Activated CD4-positive, alpha-beta T cell treated with anti-CD3 and anti-CD28 coated beads, Interleukin-2, amount 50 U/mL, for 48 hours (primary cell): ENCODE measurements at places on chromosomes 16 and 17.

DNA sequence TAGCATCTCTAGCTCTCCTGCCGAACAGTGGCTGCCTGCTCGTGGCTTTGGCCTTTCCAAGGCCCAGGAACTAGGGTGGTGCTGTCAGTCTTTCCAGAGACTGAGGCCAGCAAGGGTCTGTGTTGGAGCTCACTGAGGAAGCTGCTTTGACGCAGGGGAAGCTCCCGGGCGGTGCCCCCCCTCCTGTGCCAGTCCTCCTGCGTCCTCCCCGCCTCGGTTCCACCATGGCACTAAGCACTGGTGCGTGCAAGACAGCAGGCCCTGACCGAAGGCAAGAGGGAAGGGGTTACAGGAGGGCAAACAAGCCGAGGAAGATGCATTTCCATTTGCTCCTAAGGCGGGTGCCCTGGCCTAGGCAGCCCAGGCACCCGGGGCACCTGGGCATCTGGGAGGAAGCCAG lies 4.5 kb downstream of the CYB561 start:
- DNase-seq: no peak

DNA sequence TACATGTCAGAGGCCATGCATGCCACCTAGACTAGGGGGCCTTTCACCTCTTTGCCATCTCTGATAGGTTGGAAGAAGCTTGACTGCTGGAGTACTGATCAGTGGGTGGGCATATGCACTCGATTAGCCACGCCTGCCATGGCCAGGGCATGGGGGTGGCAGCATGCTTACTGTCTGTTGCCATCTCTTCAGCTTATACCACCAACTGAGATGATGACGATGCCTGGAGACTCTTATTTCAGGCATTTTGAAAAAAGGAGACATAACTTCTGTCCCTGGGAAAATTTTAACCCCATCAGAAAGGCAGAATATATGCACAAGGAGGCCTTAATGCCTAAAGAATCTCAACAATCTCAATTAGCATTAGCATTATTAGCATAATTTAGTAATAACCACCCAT lies 60.8 kb downstream of the MSI2 start:
- no peak for DNase-seq

GRCh38 chr16:49789616-49790015 lies 66.3 kb downstream of the ZNF423 start:
- no peak for DNase-seq

DNA sequence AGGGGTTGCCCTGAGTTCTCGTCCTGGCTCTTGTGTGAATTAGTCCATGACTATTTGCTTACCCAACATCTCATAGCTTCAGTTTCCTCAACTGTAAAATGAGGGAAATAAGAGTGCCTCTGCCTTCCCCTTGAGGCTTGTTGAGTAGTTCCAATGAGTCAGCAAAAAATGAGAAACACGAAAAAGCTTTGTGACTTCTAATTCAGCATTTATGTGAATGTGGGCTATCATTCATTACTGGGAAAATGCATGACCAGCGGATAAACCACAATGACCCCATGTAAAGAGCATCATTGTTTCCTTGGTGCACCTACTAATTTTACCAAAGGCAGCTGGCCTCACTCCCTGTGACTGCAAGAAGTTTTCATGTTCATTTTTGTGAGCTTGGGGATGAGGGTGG lies 374.6 kb upstream of the HSBP1 start:
- no peak for DNase-seq

GRCh38 chr16:56551796-56552738 lies 12.8 kb upstream of the MT4 start:
- no peak for DNase-seq

DNA sequence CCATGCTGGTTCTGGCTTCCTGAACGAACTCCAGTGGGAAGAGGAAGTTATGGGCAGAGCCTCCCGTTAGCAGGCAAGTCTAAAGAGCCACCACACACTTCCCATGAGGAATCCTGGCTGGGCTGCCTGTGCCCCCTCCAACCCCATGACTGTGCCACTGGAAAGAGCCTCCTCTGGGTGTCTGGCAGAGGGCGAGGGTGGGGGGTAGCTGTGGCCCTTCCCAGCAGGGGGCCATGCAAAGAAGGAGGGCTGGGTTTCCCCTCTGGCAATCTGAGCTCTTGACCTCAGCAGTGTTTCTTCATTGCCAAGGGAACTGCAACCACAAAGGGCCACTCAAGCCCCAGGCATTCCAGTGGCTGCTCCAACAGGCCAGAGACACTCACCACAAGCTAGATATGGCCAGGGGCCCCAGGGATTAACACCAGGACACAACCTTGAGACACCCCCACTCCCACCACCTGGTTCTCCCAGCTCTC lies 1.7 kb upstream of the RRAD start:
- DNase-seq: no peak

- no peak for DNase-seq
Observed at GRCh38 chr16:58842746-58843145, 108.6 kb upstream of the GOT2 start.

DNA sequence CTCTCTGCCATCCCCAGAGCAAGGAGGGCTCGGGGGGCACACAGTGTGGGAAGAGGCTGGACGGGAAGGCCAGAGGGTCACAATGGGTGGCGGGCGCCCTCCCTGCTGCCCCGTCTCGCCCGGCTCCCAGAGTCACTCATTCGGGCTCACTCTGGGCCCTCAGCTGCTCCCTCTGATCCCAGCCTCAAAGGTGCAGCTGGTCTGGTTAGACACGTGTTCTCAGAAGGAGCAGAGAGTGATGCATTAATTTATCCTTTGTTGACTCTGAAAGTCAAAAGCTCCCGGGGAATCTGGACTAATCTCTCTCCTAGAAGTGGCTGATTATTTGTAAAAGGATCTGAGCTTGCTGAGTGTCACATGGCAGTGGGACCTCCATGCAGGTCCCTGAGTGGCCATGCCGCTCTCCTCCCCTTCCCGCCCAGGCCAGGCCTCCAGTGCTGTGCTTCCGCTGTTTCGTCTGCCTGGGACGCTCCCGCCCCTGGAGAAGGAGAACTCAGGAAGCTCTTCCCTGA lies 87.5 kb downstream of the SEC14L1 start:
- no peak for DNase-seq

DNA sequence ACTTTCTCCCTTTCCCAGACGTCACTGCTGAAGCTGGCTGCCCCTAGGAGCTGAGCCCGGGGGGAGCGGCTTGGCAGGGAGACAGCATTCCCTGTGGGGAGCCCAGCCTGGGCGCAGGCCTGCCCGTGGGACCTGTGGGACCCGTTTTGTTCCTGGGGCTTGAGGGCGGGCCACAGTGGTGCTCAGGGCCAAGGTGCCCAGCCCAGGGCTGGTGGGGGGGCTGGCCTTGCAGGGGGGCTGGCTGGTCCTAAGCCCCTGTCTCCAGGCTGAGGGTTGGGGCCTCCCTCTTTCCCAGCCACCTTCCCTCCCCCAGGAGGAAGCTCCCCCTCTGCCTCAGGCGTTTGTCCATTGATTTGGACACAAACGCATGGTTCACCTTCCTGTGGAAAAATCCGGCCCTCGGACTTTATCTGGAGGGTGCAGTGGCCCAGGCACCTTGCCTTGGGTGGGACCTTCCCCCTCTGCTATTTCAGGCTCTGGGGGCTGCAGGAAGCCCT lies 4.4 kb downstream of the NHERF2 start:
- DNase-seq: no peak

DNA sequence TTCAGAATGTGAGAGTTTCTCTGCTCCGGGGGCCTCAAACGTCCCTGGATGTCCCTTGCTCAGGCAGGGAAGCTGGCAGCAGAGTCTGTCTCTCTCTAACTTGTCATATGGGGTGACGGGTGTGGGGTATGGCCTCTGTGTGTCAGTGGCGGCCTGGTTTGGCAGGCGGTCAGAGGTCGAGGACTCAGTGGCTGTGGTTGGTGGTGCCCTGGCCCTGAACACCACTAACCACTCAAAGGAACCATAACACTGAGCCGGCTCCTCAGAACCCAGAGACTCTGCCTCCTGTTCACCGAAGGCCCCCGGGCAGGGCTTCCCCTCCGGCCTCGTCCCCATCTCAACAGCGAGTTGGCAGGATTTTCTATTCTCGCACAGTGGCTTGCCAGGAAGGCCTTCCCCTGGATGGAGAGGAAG lies 677 bp downstream of the P2RX1 start:
- DNase-seq: no peak

DNA sequence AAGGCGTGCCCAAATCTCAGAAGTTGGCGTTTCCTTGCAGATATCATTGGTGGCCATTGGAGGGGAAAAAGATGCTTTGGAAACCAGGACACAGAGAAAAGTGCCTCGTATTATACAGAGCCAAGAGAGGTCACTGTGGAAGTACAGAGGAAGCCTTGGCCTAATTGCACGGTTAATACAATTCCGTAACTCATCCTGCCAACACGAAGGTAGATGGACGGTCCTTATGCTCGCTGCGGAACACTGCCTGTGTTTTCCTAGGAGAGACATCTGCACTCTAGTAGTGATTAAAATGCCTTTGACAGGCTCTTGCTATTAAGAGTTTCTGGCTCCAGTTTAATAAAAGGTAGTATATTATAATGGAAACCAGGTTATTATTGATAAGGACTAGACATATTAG lies 536.4 kb downstream of the WWOX start:
- DNase-seq: no peak

GRCh38 chr16:72635104-72635503 lies 412.8 kb downstream of the ZFHX3 start:
- DNase-seq: no peak

DNA sequence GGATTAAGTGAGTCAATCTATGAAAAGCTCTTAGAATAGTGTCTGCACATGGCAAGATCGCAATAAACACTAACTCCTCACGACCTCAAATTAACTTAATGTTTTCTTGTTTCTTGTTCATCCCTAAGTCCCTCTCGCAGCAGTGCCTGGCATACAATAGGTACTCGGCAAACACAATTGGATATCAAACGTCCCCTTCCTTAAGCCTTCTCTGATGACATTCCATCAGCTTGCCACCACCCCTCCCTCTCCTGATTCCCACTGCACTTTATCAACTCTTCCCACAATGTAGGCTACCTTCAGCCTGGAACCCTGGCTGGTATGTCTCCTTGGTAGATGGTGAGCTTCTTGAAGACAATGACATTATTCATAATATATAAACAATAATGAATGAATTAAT lies 33.3 kb downstream of the CCDC42 start:
- no peak for DNase-seq

DNA sequence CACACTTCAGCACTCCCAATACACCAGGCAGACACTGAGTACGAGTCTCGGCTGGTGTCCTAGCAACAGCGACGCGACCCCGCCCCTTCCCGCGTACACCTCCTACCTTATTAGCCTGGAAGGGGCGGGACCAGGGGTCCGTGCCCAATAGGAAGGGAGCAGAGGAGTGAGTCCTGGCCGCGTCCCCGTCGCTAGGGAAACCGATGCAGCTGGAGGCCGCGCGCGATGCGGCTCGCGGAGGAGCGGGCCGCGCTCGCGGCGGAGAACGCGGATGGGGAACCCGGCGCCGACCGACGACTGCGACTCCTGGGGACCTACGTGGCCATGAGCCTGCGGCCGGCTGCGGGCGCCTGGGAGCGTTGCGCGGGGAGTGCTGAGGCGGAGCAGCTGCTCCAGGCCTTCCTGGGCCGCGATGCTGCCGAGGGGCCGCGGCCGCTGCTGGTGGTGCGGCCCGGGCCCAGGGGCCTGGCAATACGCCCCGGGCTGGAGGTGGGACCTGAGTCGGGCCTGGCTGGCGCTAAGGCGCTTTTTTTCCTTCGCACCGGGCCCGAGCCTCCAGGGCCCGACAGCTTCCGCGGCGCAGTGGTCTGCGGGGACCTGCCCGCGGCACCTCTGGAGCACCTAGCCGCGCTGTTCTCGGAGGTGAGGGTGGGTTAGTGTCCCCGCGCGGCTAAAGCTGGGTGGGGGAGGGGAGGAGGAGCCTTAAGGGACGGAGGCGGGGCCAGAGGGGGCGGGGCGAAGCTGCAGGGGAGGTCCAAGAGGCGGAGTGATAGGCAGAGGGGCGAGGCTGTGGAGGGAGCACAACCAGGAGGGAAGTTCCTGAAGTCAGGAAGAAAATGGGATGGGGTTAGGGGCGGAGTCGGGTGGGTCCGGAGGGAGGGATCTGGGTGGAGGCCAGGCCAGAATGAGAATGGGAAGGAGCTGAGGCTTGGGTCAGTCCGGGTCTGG lies at the start of gene DNAH9:
Gene DNAH9 (plus strand): TSS at position 197 of the 948 bp plus-strand sequence. CDS start 29 bp downstream, at position 226.
- DNase-seq: peak; percentile 16

GRCh38 chr17:4994081-4994595 lies 3.2 kb downstream of the INCA1 start:
- DNase-seq: no peak

GRCh38 chr17:6348891-6349290 lies 86.0 kb downstream of the AIPL1 start:
- DNase-seq: no peak

DNA sequence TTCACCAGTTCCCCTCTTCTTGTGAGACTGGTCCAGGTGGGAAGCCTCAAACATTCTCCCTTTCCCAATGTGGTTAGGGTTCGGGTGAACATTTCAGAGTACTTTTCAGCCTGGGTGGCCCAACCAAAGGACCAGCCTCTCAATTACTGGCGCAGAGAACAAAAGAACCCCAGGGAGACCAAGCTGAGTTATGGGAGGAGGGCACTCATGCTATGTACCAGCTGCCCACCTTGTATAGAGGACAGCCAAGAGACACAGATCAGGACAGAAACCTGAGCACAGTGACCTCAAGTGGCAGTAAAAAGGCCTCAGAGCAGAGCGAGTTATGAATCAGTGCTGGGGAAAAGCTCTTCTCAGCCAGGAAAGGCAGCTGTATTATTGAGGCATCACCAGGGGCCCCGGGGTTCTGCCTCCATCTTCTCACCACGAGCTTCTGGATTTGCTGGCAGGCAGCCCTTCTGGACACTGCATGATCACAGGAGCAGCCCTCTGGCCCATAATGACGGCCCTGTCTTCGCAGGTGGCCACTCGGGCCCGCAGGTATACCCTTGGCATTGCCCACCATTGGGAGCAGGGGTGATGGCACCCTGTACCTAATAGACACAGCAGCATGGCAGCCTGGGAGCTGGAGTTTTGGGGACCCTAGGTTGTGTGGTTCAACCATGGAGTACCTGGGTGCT lies 3.8 kb downstream of the G6PC3 start:
- DNase-seq: no peak

- no peak for DNase-seq
Observed at GRCh38 chr16:12850186-12850585, 46.5 kb upstream of the CPPED1 start.

DNA sequence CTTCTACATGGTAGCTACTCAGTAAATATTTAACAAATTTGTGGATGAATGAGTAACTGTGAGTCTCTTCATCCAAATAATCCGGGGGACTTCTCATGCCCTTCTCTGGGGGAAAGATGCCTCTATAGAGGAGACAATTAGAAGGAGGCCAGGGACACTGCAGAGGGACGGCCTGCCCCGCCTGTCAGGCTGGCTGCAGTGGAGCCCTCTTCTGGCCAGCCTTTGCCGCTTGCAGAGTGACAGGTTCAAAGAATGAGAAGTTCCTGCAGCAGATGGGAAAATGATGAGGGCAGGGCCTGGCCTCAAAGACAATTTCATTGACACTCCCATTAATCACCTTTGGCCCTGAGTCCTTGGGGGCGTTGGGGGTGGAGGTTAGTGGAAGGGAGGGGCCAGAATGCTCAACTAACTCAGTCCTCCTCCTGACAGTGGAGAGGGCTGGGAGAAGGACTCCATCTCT lies 339.0 kb downstream of the MAF start:
- peak; percentile 71 for DNase-seq

DNA sequence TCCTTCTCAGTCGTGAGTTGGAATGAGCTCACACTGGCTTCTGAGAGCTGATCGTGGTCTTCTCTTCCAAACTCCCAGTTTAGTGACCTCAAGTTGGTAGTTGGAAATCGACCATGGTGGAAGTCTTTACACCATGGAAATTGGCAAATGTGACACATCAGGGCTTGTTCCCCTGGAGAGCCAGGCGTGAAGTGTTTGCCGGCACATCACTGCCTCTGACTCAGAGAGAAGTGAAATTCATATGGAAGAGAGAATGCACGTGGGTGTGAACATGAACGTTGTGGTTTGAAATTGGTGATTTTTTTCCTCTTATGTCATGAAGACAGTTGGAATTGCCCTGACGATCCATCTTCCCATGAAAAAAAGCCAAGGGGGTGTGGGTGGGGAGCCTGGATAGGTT lies 47.4 kb downstream of the AXIN2 start:
- DNase-seq: peak; percentile 34
